GM12878 (cell line): ENCODE measurements at places on chromosomes 1 and 21. TPM values are rescaled to one million over a fixed set of nuclear protein-coding genes. Genes with fewer than 3 reads are reported as not detected.
A peak's percentile ranks its signal among the peaks of the same experiment; 100 is the strongest.

GRCh38 chr1:165860065-165860464, 32.7 kb downstream of the UCK2 start:
- H3K36me3 ChIP-seq, result peaks cover 5% of the 10 kb centered on the region
- H3K4me1 ChIP-seq, result peaks cover 30% of the 10 kb centered on the region
- H3K4me3 ChIP-seq, result no peak overlapping the region
- no peak overlapping the region for H3K27ac ChIP-seq
- no peaks in the 10 kb centered on the region for H3K27me3 ChIP-seq

DNA sequence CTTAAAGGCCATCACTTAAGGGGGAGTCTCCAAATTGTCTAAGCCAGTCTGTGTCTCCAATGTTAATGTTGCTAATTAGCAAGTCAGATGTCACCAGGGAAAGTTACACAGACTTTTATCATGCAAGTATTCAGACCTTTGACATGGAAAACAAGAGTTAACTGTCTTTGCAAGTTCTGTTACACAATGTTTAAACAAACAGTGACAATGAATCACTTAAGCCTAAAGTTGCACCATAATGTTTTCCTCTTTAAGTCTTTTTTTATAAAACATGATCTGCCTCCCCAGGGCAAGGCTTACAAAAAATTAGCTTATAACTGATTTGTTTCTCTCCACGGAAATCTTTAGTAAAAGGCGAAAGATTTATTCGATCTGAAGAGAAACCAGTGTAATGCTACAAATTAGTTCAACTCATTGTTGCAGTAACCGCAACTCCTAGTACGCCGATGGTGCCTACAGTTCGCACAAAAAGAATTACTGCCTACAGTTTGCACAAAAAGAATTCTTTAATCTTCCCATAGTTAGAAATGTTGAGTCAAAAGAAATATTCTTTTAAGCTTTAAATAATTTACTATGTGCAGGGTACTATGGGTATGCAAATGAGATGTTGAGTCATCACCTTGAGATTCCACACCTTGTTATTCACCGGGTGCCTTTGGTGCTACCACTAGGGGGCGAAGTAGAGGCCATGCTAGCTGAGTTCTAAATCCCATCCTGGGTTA, 45.3 kb downstream of the HHAT start:
- H3K36me3 ChIP-seq, result no peaks in the 10 kb centered on the region
- H3K27ac ChIP-seq, result peak overlapping the region; percentile 40; the same call in 1 of the 2 replicates
- no peak overlapping the region for H3K4me3 ChIP-seq

DNA sequence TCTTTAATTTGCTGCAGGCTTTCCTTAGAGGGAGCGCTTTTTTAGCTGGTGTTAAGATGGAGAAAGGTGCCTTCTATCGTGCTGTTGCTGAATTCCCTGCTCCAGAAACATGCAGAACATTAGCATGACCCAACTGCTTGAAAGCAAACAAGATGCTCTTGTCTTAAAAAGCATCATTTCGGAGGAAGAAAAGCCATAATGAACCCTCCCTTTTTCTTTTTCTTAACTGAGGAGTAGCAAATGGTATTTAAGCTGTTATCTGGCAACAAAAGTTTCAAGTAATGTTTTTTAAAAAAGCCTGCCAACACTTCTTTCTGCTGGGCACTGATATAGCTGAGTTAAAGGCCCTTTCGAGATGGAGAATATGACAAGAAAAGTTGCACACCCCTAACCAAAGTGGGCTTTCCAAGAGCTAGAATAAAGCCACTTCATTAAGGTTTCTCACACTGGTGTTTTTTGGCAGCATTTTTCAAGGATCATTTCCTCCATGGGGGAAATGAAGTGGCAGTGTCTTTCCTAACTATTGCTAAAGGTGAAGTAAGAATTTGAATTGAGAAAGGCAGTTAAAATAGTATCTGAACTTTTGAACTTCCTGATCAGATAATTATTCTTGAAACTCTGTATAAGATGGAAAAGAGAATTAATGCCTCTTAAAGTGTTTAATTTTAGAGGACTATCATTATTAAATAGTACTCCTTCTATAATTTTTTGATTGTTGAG, 38.8 kb downstream of the ST6GALNAC5 start:
- no peak for DNase-seq
- no peaks in the 10 kb centered on the region for H3K36me3 ChIP-seq
- H3K4me3 ChIP-seq, result no peak overlapping the region
- no peak overlapping the region for H3K27ac ChIP-seq
- no peaks in the 10 kb centered on the region for H3K4me1 ChIP-seq

DNA sequence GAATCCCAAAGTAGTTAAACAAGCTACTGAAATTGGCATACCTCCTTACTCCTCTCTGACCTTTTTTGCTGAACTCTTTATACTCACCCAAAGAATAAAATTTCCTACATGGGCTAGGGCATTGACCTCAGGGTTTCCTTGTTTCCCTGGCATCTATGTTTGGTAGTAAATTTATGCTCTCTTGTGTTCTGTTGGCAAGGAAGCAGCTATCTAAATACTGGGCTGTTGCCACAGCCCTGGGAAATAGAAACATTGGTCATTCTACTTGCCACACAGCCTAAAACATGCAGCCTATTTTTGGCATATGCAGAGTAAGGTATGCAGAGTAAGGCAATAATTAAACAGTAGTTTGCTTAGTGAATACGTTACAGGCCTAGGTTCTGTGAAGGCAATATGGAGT, 351.4 kb downstream of the HLX start:
- no peak overlapping the region for H3K27ac ChIP-seq
- no peak for DNase-seq
- no peaks in the 10 kb centered on the region for H3K36me3 ChIP-seq
- no peaks in the 10 kb centered on the region for H3K4me1 ChIP-seq

DNA sequence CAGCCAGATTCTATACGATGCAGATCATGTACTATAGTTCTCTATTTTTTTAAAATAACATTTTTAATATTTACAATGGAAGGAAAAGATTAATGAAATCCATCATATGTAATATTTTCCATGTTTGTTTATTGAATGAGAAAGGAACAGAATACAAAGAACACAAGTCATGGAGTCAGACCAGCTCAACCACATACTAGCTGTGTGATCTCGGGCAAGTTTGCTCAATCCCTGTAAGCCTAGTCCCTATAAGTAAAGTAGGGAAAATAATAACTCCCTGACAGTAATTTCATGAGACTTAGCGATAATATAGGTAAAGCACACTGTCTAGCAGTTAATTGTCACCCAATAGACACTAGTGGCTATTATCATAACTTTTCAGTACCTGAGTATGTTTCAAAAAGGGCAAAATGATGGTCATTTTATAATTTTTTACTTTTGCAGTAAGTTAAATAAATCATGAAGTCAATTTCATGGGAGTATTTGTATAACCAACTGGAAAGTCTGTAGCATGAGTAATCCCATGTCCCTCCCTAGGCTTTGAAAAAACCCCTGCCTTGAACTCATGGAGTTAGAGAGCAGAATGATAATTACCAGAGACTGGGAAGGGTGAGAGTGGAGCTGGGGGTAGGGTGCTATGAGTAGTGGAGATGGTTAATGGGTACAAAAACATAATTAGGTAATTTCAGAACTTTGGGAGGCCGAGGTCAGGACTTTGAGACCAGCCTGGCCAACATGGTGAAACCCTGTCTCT, 37.0 kb upstream of the EPS15 start:
- H3K27ac ChIP-seq, result no peak overlapping the region
- peaks cover 10% of the 10 kb centered on the region; the same call in 1 of the 2 replicates for H3K4me1 ChIP-seq
- H3K27me3 ChIP-seq, result no peaks in the 10 kb centered on the region

DNA sequence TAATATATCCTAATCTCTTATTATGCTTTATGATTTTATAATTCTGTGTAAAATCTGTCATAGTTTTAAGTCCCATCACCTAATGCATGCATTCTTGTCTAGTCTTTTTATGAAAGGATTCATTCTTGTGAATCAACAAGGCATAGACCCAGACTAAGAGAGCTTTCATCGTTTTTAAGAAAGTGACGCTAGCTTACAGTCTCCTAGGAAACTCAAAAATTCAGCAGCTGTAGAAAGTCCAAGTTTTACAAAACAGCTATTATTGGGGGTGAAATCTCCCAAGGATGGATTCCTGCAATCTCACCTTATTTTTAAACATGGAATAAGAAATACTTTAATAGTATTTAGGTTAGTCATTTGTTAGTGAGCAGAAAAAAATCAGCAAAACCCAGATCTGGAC, 104.7 kb downstream of the NCAM2 start:
- no peak overlapping the region for H3K27ac ChIP-seq
- H3K27me3 ChIP-seq, result no peaks in the 10 kb centered on the region
- H3K4me1 ChIP-seq, result no peaks in the 10 kb centered on the region

- H3K27me3 ChIP-seq, result no peaks in the 10 kb centered on the region
- H3K4me3 ChIP-seq, result no peak overlapping the region
- H3K36me3 ChIP-seq, result no peaks in the 10 kb centered on the region
- no peaks in the 10 kb centered on the region for H3K4me1 ChIP-seq
- no peak for DNase-seq
Measured at GRCh38 chr1:8082945-8083344, 56.8 kb upstream of the ERRFI1 start.

- H3K4me3 ChIP-seq, result no peak overlapping the region
- DNase-seq, result no peak
- no peak overlapping the region for H3K27ac ChIP-seq
Measured at GRCh38 chr1:30450818-30451233, 272.6 kb downstream of the MATN1 start.

GRCh38 chr1:23889074-23889473, 21.0 kb upstream of the FUCA1 start:
- peaks cover 46% of the 10 kb centered on the region for H3K4me1 ChIP-seq
- no peaks in the 10 kb centered on the region for H3K36me3 ChIP-seq
- H3K27ac ChIP-seq, result peak overlapping the region; percentile 85
- H3K4me3 ChIP-seq, result peak overlapping the region; percentile 45; the same call in 1 of the 2 replicates
- H3K27me3 ChIP-seq, result no peaks in the 10 kb centered on the region

GRCh38 chr1:35044431-35044830, 12.7 kb upstream of the ZMYM6 start:
- no peaks in the 10 kb centered on the region for H3K4me1 ChIP-seq
- DNase-seq, result no peak
- no peaks in the 10 kb centered on the region for H3K27me3 ChIP-seq
- no peaks in the 10 kb centered on the region for H3K36me3 ChIP-seq
- H3K4me3 ChIP-seq, result no peak overlapping the region

- no peak overlapping the region for H3K4me3 ChIP-seq
- H3K27ac ChIP-seq, result no peak overlapping the region
- no peaks in the 10 kb centered on the region for H3K36me3 ChIP-seq
- DNase-seq, result no peak
- H3K4me1 ChIP-seq, result no peaks in the 10 kb centered on the region
Measured at GRCh38 chr1:94755675-94756074, 64.5 kb upstream of the SLC44A3 start.

Gene BLACAT1
- 0.21 TPM in 2 replicates for total RNA-seq

Gene LEMD1
- total RNA-seq, result 0.37 TPM in 1 of 2 replicates, not detected in the other

Gene SRSF10
- total RNA-seq, result 160 and 163 TPM in 2 replicates

Gene ERVH48-1
- total RNA-seq, result not detected in 2 replicates

Gene CFAP45
- 0.64 and 0.93 TPM in 2 replicates for total RNA-seq

Gene KRTAP21-2
- total RNA-seq, result not detected in 2 replicates
